ENCODE measurements at places on chromosomes 4 and X.
A peak's percentile ranks its signal among the peaks of the same experiment; 100 is the strongest.

GRCh38 chrX:16671005-16671404, 21.0 kb downstream of the S100G start:
- no peaks in the 10 kb centered on the region for H3K27me3 ChIP-seq
- H3K4me1 ChIP-seq = no peaks in the 10 kb centered on the region
- no peak for DNase-seq
- peaks cover 3% of the 10 kb centered on the region for H3K36me3 ChIP-seq

GRCh38 chr4:173763389-173763788, 233.4 kb upstream of the HAND2 start:
- H3K4me1 ChIP-seq = no peaks in the 10 kb centered on the region
- no peaks in the 10 kb centered on the region for H3K27me3 ChIP-seq
- H3K4me3 ChIP-seq = no peak overlapping the region
- DNase-seq = no peak
- no peak overlapping the region for H3K27ac ChIP-seq
- H3K36me3 ChIP-seq = no peaks in the 10 kb centered on the region

DNA sequence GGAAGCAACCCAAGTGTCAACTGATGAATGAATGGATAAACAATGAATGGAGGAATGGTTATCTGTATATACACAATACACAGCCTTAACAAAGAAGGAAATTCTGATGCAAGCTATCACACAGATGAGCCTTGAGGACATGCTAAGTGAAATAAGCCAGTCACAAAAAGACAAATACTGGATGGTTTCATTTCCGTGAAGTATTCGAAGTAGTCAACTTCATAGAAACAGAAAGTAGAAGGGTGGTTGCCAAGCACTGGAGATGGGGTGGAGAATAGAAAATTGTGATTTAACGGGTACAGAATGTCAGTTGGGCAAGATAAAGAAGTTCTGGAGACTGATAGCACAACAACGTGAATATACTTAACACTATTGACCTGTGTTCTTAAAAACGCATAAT, 28.2 kb downstream of the CENPU start:
- H3K27me3 ChIP-seq = no peaks in the 10 kb centered on the region
- no peak for DNase-seq
- H3K36me3 ChIP-seq = peaks cover 100% of the 10 kb centered on the region

- peaks cover 7% of the 10 kb centered on the region for H3K4me1 ChIP-seq
- H3K36me3 ChIP-seq = no peaks in the 10 kb centered on the region
- H3K27me3 ChIP-seq = no peaks in the 10 kb centered on the region
- no peak overlapping the region for H3K4me3 ChIP-seq
Measured at GRCh38 chr4:88813013-88813412, 115.4 kb upstream of the NAP1L5 start.

GRCh38 chr4:54971474-54971950, 153.9 kb downstream of the KDR start:
- H3K27me3 ChIP-seq = no peaks in the 10 kb centered on the region
- no peak overlapping the region for H3K27ac ChIP-seq
- no peaks in the 10 kb centered on the region for H3K4me1 ChIP-seq
- DNase-seq = peak; percentile 29
- H3K4me3 ChIP-seq = no peak overlapping the region

GRCh38 chr4:103634236-103634635, 85.5 kb downstream of the TACR3 start:
- H3K27me3 ChIP-seq = no peaks in the 10 kb centered on the region
- no peak for DNase-seq
- H3K4me3 ChIP-seq = no peak overlapping the region
- no peak overlapping the region for H3K27ac ChIP-seq

- no peaks in the 10 kb centered on the region for H3K27me3 ChIP-seq
- H3K36me3 ChIP-seq = no peaks in the 10 kb centered on the region
- H3K27ac ChIP-seq = no peak overlapping the region
Measured at GRCh38 chr4:71559957-71560571, 221.2 kb downstream of the SLC4A4 start.

GRCh38 chrX:8988446-8988845, 45.5 kb downstream of the FAM9B start:
- no peaks in the 10 kb centered on the region for H3K4me1 ChIP-seq
- H3K36me3 ChIP-seq = no peaks in the 10 kb centered on the region
- DNase-seq = no peak
- H3K27me3 ChIP-seq = no peaks in the 10 kb centered on the region

DNA sequence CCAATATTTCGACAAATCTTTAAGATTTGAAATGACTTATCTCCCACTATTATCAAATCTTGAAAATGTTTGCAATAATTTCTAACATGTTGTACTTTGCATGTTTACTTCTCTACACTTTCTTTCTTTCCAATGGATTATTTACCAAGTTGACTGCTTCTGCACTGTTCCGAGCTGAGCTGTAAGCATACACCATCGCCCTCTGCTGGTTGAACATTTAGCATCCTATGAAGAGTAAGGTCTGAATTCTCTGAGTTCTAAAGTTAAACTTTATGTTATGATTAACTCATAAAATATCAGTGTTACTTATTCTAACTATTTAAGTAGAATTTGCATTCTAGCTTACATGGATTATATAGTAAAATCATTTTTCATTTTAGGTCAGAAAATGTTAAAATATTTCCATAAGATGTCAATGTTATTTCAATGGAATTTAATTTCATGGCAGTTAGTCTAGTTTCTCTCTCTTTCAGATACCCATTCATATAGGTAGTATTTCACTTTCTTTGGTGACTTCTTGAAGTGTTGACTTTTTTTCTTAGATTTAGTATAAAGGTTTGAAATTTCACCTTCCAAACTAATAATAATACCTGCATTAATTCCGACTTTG, 137.4 kb downstream of the DKK2 start:
- H3K36me3 ChIP-seq = no peaks in the 10 kb centered on the region
- no peak overlapping the region for H3K27ac ChIP-seq
- H3K27me3 ChIP-seq = no peaks in the 10 kb centered on the region
- peak; percentile 50 for DNase-seq

All from neuronal stem cell (in vitro differentiated cells).